NT2/D1 (cell line): ENCODE measurements at places on chromosomes 1 and 21.

DNA sequence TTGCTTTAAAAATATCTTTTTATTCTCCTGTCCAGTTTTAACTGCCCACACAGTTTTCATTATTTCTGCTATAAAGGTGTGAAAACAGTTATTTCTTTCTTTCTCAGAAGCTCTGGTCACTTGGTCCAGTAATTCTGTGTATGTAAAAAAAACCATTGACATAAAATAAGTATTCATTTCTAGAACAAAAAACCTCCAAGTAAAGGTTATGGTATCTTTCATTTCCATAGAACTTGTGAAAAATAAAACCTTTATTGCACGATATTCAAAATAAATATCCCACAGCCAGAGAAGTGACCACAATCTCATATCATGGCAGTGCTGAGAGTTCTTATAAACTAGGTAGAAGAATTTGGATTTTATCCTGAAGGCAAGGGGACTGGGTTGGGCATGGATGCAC is 96.9 kb upstream of the TNFSF4 start:
- no peak for DNase-seq

- no peak for DNase-seq
Observed at GRCh38 chr1:98460136-98460535, 201.4 kb upstream of the SNX7 start.

DNA sequence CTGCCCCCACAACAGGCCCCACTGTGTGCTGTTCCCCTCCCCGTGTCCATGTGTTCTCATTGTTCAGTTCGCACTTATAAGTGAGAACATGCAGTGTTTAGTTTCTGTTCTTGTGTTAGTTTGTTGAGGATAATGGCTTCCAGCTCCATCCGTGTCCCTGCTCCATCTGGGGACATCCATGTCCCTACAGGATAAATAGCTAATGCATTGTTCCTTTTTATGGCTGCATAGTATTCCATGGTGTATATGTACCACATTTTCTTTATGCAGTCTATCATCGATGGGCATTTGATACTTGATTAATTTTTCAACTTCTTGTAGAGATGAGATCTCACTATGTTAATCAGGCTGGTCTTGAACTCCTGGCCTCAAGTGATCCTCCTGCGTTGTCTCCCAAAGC is 44.4 kb upstream of the RUNX1 start:
- DNase-seq = no peak

- peak; percentile 38 for DNase-seq
Observed at GRCh38 chr1:53715478-53715877, 23.5 kb downstream of the GLIS1 start.

DNA sequence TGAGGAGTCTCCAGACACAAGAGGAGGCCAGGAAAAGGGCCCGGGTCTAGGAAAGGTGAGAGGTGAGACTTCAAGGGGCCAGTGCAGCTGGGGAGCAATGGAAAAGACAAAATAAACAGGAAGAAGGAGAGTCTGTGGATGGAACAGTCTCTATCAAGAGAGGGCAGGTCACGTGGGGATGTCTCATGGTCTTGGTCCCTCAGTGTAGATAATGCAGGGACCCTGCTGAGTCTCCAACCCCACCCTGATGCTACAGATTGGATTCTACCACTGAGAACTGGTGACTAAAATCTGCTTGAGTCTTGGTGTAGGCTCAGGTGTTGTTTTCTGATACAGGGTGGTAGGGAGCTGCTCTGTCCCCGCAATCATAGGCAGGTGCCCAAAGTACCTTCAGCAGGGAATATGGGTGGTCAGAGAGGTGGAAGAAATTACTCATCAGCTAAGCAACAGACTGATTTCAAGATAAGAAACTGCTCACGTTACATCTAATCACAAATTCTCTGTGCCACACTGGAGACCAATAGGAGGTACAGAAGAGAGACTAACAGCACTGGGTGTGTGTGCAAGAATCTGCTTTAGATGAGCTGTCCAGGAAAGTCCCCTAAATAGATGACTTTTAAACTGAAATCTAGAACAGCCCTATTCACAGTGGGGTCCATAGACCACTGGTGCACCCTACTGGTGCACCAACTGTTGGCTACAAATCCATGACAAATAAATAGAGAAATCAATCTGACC is 101.5 kb upstream of the TLR5 start:
- no peak for DNase-seq

GRCh38 chr1:175099916-175100315 is 32.3 kb downstream of the TNN start:
- no peak for DNase-seq

DNA sequence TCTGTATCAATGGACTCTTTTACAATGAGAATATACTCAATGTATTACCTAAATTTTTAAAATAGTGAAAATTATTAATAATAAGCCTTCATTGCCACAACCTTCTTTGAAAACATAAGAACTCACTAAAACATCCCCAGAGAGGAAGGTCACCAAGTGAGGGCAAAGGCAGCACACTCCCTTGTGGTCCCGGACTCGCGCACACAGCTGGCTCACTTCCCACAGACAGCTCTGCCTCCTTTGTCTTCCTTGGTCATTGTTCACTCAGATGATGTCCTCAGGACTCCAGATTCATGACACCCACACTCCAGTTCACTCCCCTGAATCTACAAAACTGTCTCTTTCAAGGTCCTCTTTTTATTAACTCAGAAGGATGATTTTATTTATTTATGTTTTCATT is 19.2 kb upstream of the UBR4 start:
- no peak for DNase-seq

DNA sequence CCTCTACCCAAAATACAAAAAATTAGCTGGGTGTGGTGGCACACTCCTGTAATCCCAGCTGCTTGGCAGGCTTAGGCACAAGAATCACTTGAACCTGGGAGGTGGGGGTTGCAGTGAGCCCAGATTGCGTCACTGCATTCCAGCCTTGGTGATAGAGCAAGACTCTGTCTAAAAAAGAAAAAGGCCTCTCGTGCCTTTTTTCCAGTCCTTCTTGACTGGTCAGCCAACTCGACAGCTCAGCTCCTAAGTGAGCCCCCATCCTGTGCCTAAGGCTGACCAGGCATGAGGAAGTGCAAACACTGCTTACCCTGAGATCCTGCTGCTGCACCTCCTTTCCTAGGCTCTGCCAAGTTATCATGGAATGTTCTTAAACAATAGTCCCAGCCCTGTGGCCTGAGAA is 10.1 kb upstream of the PROK1 start:
- DNase-seq = no peak

- DNase-seq = no peak
Observed at GRCh38 chr21:15687208-15687607, 42.6 kb upstream of the USP25 start.

DNA sequence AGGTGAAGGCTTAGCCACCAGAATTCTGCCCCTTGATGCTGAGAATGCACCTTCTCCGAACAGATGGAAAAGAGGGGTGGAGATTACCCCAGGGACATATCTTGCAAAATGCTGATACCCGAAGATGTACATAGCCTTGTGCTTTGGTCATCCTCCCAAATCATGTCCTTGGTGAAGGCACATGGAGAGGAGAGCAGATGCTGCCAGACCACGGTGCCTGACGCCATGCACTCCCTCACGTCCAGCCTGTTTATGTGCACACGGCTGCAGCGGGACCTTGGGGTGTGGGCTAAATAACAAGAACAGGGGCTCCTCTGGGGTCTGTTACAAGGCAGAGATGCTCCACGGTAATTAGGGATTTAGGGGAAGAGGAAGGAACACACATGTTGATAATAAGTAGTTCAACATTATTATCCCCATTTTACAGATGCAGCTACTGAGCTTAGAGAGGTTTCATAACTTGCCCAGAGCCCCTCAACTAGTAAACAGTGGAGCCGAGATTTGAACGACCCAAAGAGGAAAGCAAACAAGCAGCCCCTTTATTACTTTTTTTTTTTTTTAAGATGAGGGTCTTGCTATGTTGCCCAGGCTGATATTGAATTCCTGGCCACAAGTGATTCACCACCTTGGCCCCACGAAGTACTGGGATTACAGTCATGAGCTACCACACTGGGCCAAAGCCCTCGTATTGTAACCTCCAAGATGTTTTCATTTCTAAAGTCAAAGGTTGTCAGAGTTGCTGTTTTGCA is 12.9 kb downstream of the EPHX1 start:
- no peak for DNase-seq

GRCh38 chr1:156376146-156376545 is 7.1 kb downstream of the RHBG start:
- no peak for DNase-seq

DNA sequence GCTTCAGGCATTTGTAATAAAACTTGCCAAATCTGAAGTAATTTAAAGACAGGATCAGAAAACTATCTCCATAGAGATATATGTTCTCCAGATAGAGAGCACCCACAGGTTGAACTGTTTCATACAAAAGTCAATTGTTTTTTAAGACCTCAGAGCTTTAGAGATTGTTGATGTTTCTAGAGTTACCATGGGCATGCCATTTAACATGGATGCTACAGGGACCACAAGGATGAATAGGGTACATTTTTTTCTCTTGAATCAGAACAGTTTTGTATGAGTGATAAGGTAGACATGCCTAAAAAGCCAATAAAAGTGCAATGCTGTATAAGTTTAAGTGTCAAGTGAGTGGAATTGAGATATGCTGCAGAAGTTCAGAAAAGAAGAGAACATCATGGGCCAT is 511.0 kb upstream of the CAMK1G start:
- DNase-seq = no peak

DNA sequence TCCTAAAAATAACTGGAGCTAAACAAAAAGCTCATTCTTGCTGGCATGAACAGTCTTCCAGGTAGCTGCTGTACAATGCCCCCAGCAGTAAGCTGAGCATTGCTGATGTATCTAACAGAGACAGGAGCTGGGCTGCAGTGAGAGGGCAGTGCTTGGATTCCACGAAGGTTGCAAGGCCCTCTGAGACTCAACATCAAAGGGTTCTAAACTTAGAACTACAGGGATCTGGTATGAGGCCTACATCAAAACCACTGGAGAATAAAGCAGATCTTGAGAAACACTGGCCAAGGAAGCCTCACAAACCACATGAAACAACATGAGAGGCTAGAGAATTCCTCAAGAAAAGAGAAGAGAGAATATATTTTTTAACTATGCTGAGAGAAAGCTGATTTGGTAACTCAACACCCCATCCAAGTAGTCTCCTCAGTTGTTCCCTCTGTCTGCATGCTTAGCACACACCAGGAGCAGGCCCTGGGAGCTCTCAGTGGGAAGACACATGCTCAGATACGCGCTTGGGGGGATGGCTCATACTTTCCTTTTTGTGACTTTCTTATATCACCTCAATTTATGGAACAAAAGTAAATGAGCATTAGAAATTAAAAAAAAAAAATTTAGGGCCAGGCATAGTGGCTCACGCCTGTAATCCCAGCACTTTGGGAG is 27.7 kb downstream of the DSTYK start:
- no peak for DNase-seq

- DNase-seq = no peak
Observed at GRCh38 chr1:7810395-7810794, 26.3 kb downstream of the PER3 start.

DNA sequence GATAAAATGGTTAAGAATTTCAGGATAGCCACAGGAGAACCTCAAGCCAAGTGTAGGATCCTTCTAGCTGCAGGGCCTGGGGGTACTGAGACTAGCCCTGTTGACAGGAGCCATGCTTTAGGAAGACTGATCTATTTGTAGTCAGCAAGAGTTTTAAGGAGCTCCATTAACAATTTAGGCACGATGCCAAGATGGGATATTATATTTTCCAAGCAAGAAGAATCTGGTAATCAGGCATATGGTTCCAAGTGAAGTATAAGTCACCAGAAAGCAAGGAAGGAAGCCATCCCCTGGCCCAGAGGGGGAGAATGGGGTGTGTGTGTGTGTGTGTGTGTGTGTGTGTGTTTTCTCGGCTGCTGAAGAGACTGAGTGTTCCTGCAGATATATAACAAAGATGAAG is 7.0 kb downstream of the IFNAR2 start:
- no peak for DNase-seq

DNA sequence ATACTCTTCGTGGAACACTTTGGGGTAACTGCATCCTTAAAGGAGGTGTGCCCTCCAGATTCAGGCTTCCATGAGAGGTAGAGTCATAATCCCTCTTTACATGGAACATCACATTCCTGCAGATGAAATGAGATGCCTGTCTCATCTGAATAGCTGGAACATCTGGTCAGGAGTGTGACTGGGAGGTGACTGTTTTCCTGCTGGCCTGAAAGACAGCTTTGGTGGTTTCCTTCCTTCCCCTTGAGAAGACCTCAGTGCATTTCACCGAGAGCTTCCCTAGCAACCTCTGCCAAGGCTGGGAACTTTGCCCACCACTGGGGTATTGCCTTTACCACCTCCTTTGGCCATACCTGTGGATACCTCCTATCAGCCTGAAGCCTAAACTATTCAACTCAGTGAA is 46.7 kb upstream of the GUCA2A start:
- DNase-seq = no peak

- DNase-seq = no peak
Observed at GRCh38 chr1:243494741-243495431, 239.0 kb downstream of the SDCCAG8 start.

DNA sequence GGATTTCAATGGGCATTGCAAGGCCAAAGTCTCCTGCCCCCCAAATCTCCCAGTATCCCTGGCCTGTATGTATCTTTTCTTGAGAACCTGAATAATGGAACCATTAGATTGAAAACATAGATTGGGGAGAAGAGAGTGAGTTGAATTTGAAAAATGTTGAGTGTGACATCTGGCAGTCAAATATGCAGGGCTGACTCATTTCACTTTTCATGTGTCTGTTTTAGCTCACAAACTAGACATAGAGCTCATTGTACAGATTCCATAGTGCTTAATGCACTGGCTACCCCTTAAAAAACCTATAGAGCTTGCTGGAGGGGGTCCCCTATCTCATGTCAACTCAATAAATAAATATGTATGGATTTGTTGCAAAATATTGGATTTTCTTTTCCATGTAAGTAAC is 30.8 kb downstream of the DDR2 start:
- DNase-seq = no peak

- DNase-seq = no peak
Observed at GRCh38 chr1:9305216-9305615, 12.5 kb downstream of the SPSB1 start.

DNA sequence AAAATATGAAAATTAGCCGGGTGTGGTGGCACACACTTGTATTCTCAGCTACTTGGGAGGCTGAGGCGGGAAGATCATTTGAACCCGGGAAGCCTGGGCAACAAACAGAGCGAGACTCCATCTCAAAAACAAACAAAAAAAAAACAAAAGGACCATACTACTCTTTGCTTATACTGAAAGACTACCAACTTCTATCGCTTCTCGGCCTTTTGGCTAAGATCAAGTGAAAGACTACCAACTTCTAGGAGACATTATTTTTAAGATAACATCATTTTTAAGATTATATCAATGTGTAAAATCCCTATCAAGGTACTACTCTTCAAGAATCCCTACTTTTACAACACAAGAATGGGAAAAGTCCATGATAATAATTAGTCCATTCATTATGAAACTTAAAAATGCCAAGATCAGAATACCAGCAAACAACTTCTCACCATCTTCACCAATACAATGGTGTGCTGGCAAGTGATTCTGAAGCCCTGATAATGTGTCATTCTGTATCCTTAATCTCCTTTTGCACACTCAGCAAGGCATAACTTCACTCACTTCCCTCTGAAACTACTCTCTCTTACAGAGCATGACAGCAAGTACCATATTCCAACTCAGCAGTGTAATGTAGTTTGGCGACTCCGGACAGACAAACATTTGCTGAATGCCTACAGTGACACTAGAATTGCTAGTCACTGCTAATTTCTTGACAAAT is 1.7 kb downstream of the PTP4A2 start:
- no peak for DNase-seq
